ENCODE measurements at places on chromosomes 11 and 22.

DNA sequence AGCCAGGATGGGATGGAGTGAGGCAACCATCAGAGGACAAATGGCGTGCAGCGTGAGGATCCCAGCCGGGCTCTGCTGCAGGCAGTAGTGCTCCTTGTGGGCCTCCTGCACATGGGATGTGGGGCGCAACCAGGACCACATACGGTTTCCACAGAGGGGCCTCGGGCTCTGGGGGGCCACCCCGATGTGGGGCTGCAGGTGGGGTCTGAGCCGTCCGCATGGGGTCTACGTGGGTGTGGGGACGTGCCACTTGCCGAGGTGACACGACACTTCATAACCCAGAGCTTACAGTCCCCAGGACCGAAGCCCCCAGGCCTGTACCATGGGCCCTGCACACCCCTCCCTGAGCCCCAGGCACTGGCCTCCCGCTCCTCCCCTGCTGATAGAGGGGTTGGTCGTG, 10.8 kb downstream of the TTLL8 start:
- no peak for DNase-seq
- no peak overlapping the region for H3K4me3 ChIP-seq
- no peaks in the 10 kb centered on the region for H3K4me1 ChIP-seq

GRCh38 chr22:20550057-20550817, 42.8 kb downstream of the MED15 start:
- no peak overlapping the region for H3K4me3 ChIP-seq
- no peak overlapping the region for H3K27ac ChIP-seq
- no peaks in the 10 kb centered on the region for H3K27me3 ChIP-seq

DNA sequence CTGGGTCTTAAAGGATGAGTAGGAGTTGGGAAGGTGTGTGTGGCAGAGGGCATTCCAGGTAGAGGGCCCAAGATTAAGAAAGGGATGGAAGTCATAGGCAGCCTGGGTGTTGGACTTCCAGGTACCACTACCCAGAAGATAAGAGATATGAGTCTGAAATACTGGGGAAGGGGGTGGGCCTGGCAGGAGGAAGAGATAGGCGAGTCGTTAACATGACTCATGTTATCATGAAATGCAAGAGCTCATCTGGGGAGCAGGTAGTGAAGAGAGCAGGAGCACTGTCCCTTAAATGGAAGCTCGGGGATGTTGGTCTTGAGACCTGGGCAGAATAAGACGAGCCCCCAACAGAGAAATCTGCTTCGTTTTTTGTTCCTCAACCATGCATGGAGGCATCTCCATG, 10.2 kb downstream of the ZC3H7B start:
- peaks cover 22% of the 10 kb centered on the region for H3K36me3 ChIP-seq
- no peaks in the 10 kb centered on the region for H3K27me3 ChIP-seq

GRCh38 chr11:117872975-117873827, 3.3 kb downstream of the FXYD6 start:
- no peak overlapping the region for H3K27ac ChIP-seq
- peaks cover 51% of the 10 kb centered on the region for H3K27me3 ChIP-seq
- no peak overlapping the region for H3K4me3 ChIP-seq
- DNase-seq = no peak
- no peaks in the 10 kb centered on the region for H3K36me3 ChIP-seq

DNA sequence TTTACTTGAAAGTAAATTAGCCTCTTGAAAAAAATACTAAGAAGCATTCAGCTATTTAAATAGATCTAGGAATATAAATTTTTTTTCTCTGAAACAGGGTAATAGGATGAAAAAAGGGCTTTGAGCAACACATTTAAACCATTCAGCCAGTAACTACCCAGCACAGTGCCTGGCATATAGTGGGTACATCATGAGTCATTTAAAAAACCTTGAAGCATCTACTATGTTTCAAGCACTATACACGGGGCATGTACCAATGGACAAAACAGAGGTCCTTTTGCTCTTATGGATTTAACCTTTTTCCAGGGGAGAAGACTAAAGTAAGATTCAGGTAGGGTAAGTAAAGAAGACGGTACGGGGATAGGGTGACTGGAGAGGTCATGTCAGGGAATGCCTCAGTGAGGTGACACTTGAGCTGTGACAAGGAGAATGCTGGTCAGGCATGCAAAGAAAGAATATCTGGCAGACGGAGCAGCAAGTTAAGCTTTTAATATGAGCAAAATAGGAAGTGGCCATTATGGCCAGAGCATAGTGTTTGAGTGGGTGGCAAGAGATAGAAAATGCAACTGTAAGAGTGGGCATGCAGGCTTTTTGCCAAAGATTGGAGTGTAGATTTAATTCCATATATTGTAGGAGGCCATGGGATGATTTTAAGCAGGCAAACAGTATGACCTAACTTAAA, 101.1 kb downstream of the HIPK3 start:
- H3K36me3 ChIP-seq = peaks cover 21% of the 10 kb centered on the region
- no peaks in the 10 kb centered on the region for H3K4me1 ChIP-seq
- DNase-seq = no peak

DNA sequence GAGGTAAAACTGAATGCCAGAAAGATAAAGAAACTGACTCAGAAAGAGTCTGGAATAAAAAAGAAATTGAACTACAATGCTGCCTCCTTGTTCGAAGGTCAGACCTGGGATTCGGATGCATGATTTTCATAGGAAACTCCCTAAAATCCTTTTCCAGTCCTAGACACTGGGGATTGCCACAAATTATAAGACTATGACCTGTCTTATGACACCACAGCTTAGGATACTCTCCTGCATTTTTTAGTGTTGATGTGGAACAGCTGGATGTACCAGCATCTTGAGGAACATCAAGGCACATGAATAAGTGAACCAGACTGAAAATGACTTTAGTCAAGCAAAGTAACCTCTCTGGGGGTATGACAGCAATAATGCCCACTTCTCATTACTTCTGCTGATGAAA, 9.0 kb downstream of the KIRREL3 start:
- no peak overlapping the region for H3K27ac ChIP-seq
- H3K4me1 ChIP-seq = no peaks in the 10 kb centered on the region
- DNase-seq = no peak
- H3K4me3 ChIP-seq = no peak overlapping the region
- H3K27me3 ChIP-seq = no peaks in the 10 kb centered on the region

DNA sequence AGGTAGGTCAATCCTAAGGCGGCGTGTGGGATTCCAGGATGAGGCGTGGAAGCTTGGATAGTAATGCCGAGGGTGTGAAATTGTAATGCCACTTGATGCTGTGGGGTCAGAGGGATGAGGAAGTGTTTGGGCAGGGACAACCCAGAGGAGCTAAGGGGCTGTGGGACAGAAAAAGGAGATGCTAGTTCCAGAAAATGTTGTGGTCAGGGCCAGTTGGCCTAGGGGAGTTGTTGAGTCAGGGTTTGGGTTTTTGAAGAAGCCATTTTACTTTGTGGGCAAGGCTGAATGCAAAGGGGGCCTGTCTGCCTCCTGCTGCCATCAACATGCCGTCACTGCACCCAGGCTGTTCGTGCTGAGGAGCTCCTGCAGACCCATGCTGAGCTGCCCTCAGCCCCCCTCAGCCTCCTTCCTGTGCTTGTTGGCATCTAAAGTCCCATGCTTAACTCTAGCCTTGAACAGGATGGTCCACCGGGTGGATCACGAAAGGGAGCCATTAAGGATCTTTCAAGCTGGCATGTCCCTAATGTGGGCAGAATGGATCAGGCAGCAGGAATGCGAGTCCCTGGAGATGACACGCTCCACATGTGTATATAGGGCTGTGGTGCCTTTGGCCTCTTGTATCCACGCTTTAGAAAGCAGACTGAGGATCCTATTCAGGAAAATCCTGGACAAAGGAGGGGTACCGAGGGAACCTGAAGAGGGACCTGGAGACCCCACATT, 2.1 kb downstream of the C11orf16 start:
- H3K27me3 ChIP-seq = no peaks in the 10 kb centered on the region
- H3K36me3 ChIP-seq = no peaks in the 10 kb centered on the region
- H3K4me1 ChIP-seq = peaks cover 7% of the 10 kb centered on the region
- DNase-seq = no peak
- H3K27ac ChIP-seq = no peak overlapping the region
- H3K4me3 ChIP-seq = no peak overlapping the region

DNA sequence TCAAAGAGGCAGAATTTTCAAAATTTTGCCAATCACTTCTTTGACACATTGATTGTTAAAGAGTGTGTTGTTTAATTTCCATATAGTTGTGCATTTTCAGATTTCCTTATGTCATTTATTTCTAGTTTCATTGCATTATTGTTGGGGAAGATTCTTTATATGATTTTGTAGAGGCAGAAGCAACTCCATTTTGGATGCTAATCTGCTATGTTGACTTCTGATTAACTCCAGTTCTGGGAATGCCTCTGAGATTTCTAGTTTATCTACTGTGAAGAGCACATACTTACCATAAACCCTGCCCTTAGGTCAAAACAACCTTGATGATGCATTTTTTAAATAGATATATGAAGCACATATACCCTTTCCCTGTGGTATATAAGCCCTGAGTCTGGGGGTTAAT, 29.5 kb upstream of the ZBED5 start:
- peaks cover 6% of the 10 kb centered on the region for H3K4me1 ChIP-seq
- no peak for DNase-seq
- H3K27ac ChIP-seq = no peak overlapping the region
- H3K4me3 ChIP-seq = no peak overlapping the region
- H3K36me3 ChIP-seq = no peaks in the 10 kb centered on the region

GRCh38 chr11:123523539-123523938, 93.5 kb downstream of the GRAMD1B start:
- no peaks in the 10 kb centered on the region for H3K36me3 ChIP-seq
- no peak overlapping the region for H3K27ac ChIP-seq
- no peaks in the 10 kb centered on the region for H3K4me1 ChIP-seq
- no peaks in the 10 kb centered on the region for H3K27me3 ChIP-seq

DNA sequence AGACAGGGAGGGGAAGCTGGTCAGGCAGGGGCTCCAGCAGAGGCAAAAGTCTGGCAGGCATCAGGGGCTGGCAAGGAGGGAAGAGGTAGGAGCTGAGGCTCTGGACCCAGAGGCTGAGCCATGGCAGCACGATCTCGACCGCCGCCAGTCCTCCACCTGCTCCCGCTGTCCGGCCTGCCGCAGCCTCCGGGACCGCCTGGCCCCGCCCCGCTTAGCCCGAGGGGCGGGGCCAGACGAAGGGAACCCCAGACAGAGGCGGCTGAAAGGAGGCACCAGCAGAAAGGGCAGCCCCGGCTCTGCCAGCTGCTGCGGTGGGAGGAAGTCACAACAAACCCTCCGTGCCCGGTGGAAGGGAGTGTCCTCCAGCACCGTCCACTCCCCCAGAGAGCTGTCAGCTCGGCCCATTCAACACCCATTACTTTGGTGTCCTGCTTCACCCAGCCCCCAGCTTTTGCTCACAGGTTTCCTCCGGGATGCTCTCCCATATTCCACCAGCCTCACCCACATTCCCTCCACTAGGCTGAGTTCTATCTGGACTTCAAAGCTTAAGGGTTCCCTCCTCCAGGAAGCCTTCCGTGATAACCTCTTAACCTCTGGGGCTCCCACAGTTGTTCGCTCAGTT, at the start of gene MFNG:
Gene MFNG (minus strand): TSS at position 161 of the 622 bp plus-strand sequence. CDS start 207 bp downstream, outside the sequence.
- H3K27me3 ChIP-seq = no peaks in the 10 kb centered on the region
- H3K36me3 ChIP-seq = peaks cover 15% of the 10 kb centered on the region
- H3K4me1 ChIP-seq = no peaks in the 10 kb centered on the region
- H3K4me3 ChIP-seq = no peak within 1 kb of the TSS

DNA sequence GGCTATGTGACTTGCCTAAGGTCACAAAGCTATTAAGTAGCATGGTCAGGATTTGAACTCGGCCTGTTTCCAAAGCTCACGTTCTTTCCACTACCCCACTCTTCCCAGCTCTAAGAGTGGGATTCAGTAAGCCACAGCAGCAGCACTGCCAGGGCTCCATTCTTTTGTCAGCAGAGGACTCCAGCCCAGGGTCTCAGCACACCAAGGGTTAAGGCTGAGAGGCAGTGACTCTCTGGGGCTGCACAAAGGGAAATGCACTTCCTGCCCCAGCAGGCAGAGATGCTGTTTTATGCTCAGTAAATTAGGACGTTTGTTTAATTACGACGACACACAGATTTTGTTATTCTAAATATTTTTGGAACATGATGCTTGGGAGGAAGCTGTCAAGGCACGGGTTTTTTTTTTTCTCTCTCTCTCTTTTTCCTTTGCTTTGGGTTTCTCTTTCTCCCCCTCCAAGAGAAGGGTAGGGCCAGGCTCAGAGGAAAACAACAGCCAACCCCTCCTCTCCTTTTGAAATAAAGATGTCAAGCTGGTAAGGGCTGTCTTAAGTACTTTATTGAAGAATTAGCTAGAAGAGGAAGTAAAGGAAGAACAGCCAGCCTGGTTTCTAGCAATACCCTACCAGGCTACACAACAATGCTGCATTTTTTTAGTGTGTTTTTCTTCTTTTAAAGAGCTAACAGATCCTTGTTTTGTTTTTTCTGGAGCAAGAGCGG, 2.8 kb downstream of the MYH9 start:
- H3K27me3 ChIP-seq = no peaks in the 10 kb centered on the region
- peaks cover 54% of the 10 kb centered on the region for H3K4me1 ChIP-seq
- peaks cover 73% of the 10 kb centered on the region for H3K36me3 ChIP-seq
- DNase-seq = no peak
- peak overlapping the region; percentile 83 for H3K4me3 ChIP-seq
- H3K27ac ChIP-seq = peak overlapping the region; percentile 96

GRCh38 chr11:2096011-2096918, 42.9 kb downstream of the IGF2 start:
- peaks cover 23% of the 10 kb centered on the region for H3K4me1 ChIP-seq
- no peak overlapping the region for H3K27ac ChIP-seq
- H3K27me3 ChIP-seq = no peaks in the 10 kb centered on the region
- no peak overlapping the region for H3K4me3 ChIP-seq
- H3K36me3 ChIP-seq = no peaks in the 10 kb centered on the region
- peak; percentile 47 for DNase-seq

DNA sequence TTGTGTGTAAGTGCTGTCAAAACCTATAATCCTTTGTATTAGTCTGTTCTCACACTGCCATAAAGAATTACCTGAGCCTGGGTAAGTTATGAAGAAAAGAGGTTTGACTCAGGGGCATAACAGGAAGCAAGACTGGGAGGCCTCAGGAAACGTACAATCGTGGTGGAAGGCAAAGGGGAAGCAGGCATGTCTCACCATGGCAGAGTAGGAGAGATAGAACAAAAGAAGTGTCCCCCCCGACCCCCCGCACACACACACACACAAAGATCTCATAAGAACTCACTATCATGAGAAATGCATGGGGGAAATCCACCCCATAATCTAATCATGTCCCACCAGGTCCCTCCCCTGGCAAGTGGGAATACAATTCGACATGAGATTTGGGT, 2.3 kb upstream of the USP28 start:
- peaks cover 7% of the 10 kb centered on the region for H3K4me1 ChIP-seq
- no peaks in the 10 kb centered on the region for H3K36me3 ChIP-seq
- no peak overlapping the region for H3K27ac ChIP-seq
- DNase-seq = no peak

DNA sequence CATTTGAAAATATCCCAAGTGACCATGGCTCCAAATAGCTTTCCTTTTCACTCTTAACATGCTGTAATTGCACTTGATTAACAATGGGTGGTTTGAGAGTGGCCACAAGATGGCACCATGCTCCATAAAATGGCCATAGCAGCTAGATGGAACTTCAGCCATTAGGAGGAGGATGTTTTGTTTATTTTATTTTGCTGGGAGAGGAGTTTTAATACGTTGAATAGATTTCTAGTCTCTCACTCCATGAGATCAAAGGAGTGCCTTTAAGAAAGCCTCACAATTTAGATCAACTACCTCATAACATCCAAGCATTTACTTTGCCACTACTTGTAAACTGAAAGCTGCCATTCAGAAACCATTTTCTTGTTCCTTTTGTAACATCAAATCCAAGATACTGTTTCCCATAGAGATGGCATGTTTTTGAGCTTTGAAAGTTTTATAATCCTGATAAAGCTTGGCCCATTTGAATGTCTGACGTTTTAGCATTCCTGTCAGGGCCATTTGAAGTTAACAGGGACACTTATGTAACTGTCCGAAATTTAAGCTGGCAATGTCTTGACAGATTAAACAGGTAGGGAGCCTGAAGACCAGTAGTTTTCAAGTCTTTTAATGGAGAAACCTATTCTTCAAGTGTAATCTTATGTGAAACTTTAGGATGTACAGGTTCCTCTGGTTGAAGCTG, 4.7 kb downstream of the FEN1 start:
- H3K27ac ChIP-seq = no peak overlapping the region
- no peak for DNase-seq
- peaks cover 10% of the 10 kb centered on the region for H3K4me1 ChIP-seq
- H3K4me3 ChIP-seq = no peak overlapping the region
